Thyroid gland (tissue), 4 donors: ENCODE measurements at places on chromosomes 7 and 10. TPM values are rescaled to one million over a fixed set of nuclear protein-coding genes. Genes with fewer than 3 reads are reported as not detected.

The EBF3 gene
- 9.3 TPM for total RNA-seq

The PVRIG gene
- total RNA-seq = 0.42 TPM

DNA sequence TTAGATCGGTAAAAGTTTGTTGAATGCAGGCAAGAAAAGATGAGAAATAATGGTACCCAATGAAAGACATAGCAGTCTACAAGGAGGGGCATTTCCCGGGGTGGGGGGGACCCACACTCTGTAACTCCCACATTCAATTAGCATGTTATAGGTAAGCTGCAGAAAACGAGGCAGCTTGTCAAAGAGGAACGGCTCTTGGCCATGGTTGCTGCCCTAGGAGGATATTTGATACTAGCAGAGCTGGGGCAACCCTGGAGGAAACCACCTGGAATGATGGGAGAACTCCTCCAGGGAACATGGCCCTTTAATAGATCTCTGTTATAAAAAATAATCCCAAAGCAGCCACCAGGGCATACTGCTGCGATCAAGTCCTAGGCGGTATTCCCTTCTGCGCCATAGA, 98.5 kb downstream of the EGFR start:
- H3K36me3 ChIP-seq = no peaks in the 10 kb centered on the region
- H3K4me1 ChIP-seq = peaks cover 8% of the 10 kb centered on the region
- DNase-seq = no peak
- no peaks in the 10 kb centered on the region for H3K27me3 ChIP-seq

- no peaks in the 10 kb centered on the region for H3K27me3 ChIP-seq
- H3K36me3 ChIP-seq = no peaks in the 10 kb centered on the region
- H3K4me1 ChIP-seq = peaks cover 41% of the 10 kb centered on the region
- peak overlapping the region; percentile 43 for H3K27ac ChIP-seq
Observed at GRCh38 chr10:97683556-97684367, 3.3 kb downstream of the AVPI1 start.

DNA sequence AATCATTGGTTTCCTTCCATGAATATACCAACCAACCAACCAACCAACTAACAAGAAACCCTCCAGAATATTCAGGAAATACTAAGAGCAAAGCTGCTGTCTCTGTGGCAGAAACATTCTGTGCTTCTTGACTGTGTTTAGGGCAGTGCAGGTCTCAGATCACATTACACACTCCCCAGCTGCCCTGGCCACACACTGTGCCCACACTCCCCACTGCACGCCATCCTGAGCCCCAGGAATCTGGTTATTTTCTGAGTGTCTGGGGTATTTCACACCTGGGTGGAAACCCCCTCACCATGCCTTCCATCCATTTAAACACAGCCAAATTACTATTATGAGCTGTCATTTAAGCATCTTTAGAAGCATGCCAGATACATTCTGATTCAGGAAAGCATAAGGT, 183.7 kb upstream of the ANK3 start:
- peaks cover 25% of the 10 kb centered on the region for H3K4me1 ChIP-seq
- no peak overlapping the region for H3K4me3 ChIP-seq
- no peaks in the 10 kb centered on the region for H3K27me3 ChIP-seq
- H3K36me3 ChIP-seq = no peaks in the 10 kb centered on the region
